ENCODE measurements at places on chromosomes 11 and 22.

- no peak for DNase-seq
These were observed 3.1 kb upstream of the PGGHG start for GRCh38 chr11:285894-286220.

DNA sequence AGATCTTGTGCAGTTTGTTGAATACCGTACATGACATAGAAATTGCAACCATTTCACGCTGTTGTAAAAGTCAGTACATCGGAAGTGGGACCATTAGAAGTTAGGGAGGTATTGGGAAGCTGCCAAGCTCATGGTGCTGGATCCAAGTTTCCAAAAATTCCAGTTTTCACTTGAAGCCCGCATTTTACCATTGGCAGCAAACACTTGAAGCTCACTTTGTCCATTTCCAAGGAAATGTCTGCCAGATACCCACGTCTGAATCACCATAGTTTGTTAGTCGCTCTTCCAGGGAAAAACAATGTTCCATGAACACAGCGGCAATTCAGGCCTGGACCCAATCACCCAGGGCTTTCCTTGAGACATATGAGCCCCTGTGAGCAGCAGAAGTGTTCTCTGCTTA lies 22.6 kb upstream of the PARVB start:
- no peak for DNase-seq

- no peak for DNase-seq
These were observed 13.0 kb downstream of the MYO7A start for GRCh38 chr11:77141034-77141433.

- no peak for DNase-seq
These were observed 4.1 kb upstream of the B4GALNT4 start for GRCh38 chr11:364991-365725.

DNA sequence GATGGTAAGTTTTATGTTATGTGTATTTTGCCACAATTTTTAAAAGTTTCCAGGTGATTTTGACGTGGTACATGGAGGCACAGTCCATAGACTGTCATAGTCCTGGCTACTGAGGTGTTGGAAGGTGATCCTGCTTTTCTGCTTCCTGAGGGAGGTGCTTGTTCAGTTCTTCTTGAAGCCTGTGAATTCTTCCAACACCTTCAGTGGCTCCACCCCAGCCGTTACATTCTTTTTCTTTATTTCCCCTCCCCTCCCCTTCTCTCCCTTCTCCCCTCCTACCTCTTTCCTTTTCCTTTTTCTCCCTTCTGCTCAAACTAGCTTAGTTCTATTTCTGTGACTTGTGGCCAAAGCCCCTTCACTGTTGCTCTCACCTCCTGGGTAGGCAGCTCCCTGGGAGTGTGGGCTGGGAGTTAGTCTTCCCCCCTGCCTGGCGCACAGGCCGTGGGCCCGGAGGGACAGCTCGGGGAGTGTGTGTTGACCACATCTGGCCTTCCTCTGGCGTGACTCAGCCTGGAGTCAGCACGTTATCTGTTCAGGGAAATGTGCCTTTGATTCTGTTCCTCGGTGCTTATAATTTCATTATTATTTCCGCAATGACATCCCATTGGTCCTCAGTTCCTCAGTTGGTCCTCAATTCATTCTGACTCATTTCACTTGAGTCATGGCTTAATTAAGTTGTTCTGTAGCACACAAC lies 566.2 kb downstream of the TBC1D22A start:
- no peak for DNase-seq

GRCh38 chr11:21653951-21654421 lies 538.9 kb upstream of the ANO5 start:
- no peak for DNase-seq

DNA sequence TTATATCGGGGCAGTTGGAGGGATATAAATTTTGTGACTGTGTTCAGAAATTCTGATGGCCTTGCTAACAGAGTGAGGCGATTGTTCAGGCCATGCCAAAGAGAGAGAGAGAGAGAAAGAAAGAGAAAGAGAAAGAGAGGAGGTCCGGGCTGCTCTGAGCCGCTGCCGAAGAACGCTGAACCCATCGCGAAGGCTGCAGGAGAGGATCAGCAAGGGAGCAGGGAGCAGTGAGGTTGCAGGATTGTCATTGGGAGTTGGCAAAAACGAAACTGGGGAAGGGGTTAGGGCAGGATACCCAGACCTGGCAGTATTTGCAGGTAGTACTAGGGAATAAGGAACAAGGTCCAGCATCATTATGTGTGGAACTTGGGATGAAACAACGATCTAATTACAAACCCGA lies 537.1 kb downstream of the INSC start:
- DNase-seq: no peak

DNA sequence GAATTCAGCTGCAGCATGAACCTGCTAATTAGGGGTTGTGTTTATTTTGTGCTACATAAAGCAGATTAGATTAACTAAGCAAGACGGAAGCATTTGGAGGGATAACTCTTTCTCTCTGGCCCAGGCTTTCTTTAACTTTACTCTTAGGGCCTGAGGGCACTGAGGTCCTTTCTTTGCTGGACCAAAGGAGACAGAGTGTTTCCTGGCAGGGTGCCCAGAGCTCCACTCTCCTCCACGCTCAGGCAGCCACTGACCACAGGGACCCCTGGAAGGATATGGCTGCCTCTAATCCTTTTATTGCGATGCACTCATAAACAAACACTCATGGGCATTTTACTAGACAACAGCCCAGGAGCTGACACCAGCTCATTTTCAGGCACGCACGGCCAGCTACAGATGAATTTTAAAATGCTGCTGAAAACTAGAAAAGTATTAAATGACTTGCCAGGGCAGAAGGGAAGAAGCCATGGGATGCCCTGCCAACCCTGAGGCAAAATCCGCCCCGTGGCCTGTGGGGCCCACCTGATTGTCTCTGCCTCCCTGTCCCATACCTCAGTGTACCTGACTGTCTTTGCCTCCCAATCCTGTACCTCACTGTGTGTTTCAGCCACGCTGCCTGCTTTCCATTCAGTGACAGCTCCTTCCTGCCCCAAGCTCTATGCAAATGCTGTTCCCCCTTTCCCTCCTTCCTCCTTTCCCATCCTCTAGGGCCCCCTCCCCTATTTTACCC lies 192.6 kb upstream of the NAV2 start:
- no peak for DNase-seq

DNA sequence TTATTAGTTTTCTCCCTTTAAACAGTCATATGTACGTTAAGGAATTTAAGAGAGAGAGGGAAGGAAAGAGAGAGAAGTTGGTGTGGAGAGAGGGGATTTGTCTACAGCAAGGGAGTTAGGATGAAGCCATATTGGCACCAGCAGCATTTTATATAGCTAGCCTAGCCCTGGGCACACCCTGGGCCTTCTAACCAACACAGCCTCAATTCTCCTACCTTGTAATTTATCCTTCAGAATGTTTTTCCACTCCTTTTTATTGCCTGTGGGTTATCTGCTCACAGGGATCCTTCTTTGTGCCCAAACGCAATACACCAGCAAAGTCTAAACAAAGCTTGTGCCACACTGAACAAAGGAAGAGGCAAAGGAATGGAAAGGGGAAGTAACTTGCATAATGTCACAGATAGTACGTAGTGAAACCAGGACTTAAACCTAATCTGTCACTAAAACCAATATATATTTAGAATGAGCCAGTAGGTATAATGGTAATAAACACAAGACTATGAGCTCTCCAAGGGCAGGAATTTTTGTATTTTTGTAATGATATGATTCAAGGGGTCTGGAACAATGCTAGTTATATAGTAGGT lies 613.8 kb upstream of the TENM4 start:
- DNase-seq: no peak

- DNase-seq: no peak
These were observed 89.0 kb downstream of the ISX start for GRCh38 chr22:35154937-35155387.

DNA sequence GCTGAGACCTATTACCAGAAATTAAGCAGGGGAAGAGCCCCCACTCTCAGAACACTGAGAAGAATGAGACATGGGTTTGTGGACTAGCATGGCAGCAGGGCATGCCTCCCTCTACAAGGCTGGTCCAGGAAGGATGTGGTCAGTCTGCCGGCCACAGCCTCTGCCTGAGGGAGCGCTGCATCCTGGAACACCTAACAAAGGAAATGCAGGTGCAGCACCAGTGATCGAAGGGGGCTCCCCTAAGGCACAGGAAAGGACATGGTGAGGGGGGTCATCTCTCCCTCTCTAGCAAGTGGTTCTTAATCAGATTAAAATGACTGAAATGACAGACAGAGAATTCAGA lies 40.6 kb upstream of the ARL14EP start:
- no peak for DNase-seq

GRCh38 chr11:1548221-1549070 lies 23.6 kb downstream of the DUSP8 start:
- no peak for DNase-seq

DNA sequence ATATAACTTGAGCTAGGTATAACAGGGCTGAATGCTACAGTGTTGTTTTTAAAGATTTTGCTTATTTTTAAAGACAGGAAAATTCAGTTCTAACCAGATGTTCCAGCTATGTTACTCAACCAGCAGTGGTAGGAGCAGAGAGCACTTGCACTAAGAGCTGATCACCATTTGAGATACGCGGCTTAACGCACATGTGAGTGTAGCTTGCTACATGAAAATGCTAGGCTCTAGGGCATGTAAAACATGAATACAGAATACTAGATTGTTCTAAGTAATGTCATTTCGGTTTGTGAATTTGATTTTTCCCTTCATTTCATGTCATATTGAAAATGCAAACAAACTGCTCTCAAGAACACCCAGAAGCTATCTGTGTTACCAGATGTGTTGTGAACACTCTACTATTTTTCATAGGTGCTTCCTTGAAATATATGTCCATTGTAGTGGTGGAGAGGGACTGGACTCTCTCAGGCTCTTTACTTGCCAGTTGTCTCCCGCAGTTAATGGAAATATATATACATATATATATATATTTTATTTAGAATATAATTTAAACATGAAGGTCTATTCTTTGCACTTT lies 10.8 kb upstream of the TECTA start:
- no peak for DNase-seq

GRCh38 chr22:35725521-35725920 lies 7.8 kb downstream of the APOL5 start:
- no peak for DNase-seq

GRCh38 chr11:64314146-64314804 lies 3.1 kb downstream of the TRMT112 start:
- no peak for DNase-seq

DNA sequence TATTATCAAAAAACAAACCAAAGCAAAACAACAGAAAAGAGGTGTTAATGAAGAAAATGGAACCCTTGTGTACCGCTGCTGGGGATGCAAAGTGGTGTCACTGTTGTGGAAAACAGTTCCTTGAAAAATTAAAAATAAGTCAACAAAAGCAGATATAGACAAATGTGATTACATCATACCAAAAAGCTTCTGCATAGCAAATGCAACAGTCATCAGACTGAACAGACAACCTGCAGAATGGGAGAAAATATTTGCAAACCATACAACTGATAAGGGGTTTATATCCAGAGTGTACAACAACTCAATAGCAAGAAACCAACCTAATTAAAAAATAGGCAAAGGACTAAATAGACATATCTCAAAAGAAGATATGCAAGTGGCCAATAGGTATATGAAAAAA lies 22.9 kb upstream of the CARS1 start:
- DNase-seq: no peak

DNA sequence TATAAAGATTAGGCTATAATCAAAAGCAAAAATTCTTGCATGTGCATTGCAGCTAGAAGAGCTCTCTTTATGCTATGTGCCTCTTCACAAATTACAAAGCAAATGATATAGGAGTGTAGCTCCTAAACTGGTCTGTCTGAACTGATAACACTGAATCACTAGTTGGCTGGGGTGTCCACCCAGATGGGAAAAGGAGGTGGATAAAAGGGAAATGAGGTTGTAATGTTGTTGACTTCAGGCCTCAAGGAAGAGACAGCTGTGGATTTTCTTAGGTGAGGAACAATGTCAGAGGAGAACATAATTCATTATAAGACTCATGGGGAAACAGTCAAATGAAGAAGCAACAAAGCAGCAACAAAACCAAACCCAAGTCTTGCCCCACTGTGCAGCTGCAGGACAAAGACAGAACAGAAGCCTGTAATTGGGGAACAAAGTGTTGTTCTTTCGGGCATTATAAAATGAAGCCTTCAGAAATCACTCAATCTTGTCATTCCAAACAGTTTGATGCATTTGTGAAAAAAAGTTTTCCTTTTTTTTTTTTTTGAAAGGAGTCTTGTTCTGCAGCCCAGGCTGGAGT lies 130.1 kb upstream of the DDI1 start:
- no peak for DNase-seq

- no peak for DNase-seq
These were observed 14.4 kb downstream of the DNAJB13 start for GRCh38 chr11:73965076-73965763.

DNA sequence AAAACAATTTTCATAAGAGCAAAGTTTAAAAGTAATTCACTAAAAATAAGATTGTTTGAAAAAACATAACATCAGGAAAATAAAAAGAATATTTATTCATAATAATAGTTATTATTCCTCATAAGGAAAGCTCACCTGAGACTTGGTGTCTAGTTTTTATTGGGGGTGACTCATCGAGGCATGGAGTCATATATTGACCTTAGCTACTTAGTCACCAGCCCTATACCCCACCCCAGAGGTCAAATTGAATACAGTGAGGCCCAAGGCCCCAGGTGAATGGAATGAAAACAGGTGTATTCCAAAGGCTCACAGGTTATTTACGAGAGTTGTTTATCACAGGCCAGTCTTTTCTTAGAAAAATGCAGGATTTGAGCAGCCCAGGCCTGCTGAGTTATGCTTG lies 36.9 kb downstream of the CNTF start:
- DNase-seq: no peak

- DNase-seq: no peak
These were observed 41.7 kb downstream of the IRAG1 start for GRCh38 chr11:10651656-10652361.

- DNase-seq: no peak
These were observed 2.1 kb downstream of the TMPRSS4 start for GRCh38 chr11:118078911-118079411.

DNA sequence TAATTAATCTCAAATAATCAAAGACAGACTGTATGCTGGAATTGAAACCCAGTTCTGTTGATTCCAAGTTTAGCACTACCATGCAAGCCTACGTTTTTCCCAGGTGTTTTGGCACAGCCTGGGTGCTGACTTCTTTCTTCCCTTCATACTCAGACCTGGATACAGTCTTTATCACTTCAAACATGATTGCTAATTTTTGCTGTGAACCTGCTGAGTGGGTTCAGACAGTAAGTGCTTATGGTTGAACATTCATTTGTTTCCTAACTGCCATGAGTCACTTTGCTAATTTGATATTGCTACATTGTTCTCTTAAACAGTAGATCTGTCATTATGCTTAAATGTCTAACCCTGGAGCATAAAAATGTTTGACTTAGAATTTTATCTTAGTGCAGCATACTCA lies 12.2 kb downstream of the PAAF1 start:
- DNase-seq: no peak

- no peak for DNase-seq
These were observed 1.9 kb downstream of the C11orf21 start for GRCh38 chr11:2299773-2300172.

Data from stimulated activated CD8-positive, alpha-beta memory T cell treated with anti-CD3 and anti-CD28 coated beads, Interleukin-2, amount 100 ng/mL, for 1 hour (primary cell).